ENCODE measurements at places on chromosomes 2 and 18. TPM values are rescaled to one million over a fixed set of nuclear protein-coding genes. Genes with fewer than 3 reads are reported as not detected.

- no peak for DNase-seq
Observed at GRCh38 chr18:72174972-72175649, 369.0 kb downstream of the CBLN2 start.

DNA sequence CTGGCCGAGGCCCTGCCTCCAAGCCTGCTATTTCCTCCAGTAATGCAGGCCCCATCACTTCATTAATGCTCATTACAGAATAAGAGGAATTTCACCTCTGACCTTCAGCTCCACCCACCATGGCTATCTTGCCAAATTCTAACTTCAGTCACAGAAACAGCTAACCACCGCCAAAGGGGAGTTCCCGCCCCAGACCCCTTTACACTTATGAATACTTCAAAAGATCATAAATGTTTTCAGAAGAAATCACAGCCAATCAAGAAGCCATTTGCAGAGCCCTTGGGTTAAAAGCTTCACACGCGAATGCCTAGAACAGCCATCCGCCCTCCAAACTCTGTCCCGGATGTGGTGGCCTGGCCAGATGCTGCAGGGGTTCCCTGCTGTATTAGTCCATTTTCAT is 73.8 kb upstream of the TWIST2 start:
- DNase-seq = no peak

DNA sequence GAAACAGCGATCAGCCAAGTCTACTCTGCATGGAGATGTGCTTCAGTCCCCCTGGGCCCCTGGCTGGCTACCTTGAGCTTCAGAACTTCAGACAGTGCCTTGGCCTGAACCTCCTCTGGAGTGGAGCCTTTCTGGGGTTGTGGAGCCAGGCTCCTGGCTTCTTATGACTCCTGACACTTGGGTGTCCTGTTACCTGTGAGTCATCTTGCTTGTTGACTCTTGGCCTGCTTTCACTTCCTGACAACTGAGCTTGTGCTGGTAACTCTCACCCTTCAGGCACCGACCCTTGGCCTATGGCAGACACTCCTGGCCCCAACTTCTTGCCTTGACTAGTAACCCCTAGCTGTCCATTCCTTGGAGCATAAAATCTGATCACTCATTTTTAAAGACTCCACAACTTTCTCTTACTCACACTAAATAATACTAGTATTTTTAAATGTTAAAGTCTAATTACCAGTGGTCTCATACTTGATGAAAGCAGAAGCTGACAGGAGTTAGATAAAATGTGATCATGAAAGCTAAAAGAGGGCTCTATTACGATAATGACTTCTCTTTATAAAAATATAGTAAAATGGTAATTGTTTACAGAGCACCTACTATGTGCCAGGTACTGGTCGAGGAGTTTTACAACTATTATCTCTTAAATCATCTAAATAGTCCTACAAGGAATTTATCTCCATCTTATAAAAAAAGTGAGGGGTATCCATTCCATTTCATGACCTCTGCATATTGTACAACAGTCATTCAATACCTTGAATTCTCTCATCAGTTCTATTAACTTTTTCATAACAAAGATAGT is 46.3 kb upstream of the VIT start:
- no peak for DNase-seq

CABLES1 gene
- 0.45 TPM for polyA plus RNA-seq

C2orf66 gene
- polyA plus RNA-seq = not detected

SPDYA gene
- polyA plus RNA-seq = not detected

Measured in B cell (primary cell).